GM18507 (cell line): ENCODE measurements at places on chromosomes 7 and 10.

DNA sequence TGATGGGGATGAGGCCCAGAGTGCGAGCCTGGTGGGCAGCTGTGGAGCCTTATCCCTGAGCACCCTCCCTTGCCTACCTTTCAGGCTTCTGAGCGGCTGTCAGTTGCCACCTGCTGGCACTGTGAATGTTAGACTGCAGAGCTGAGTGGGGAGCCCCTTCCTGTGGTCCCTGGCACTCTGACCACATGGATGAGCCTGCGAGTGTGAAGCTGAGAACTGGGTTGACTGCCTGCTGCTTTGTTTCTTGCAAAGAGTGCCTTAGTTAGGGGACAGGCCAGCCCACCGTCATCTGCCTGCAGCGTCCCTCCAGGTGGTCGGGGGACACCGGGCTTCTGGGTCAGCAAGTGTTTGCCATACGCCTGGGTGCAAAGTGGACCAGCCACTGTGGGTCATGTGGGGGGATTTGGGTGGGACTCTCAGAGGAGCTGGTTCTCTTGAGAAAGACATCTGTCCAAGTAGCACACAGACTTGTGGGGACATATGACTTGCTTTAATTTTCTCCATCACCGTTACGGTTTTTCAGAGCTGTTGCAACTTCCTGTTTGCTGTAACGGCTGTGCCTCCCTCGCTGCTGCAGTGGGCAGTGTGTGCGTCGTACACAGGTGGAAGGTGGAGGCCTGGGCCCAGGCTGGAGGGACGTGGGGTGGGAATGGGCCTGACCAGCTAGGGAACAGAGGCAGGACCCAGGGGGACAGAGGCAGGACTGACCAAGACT lies 13.7 kb downstream of the INPP5A start:
- no peak for DNase-seq

DNA sequence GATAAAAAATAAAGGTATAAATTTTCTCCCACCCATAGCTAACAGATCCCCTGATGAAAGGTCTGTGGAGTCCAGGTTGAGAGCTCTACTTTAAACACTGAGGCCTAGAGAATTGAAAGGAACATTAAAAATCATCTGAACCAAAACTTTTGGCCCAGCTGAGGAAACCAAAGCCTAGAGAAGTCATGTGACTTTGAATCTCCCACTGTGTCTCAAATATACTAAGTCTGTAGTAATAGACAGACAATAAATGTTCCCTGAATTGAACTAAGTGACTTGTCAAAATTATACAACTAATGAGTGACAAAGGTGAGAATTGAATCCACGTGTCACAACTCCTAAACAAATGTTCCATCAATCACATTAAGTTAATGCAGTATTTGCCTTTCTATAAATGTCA lies 5.7 kb downstream of the GBX1 start:
- no peak for DNase-seq

DNA sequence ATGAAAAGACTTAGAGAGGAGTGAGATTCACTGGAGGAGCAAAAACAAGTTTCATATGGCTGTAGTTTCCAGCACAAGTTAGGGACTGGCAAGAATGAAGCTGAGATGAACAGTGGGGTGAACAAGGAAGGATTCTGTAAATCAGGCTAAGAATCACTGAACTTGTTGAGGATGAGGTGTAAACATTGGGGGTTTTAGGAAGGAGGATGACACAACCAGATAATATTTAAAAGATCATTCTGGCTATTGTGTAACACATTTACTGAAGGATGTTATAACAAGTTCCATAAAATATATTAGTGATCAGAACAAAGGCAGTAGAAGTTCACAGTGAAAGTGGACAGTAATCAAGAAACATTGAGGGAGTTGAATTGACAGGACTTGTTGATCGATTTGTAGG lies 68.9 kb downstream of the CD36 start:
- DNase-seq: no peak

- no peak for DNase-seq
These were observed 342.7 kb downstream of the CXCL12 start for GRCh38 chr10:44042075-44042770.

- no peak for DNase-seq
These were observed 11.0 kb upstream of the COL17A1 start for GRCh38 chr10:104096692-104097091.

GRCh38 chr7:22066522-22066921 lies 120.8 kb upstream of the CDCA7L start:
- no peak for DNase-seq

GRCh38 chr7:86768394-86768793 lies 124.7 kb downstream of the GRM3 start:
- no peak for DNase-seq

GRCh38 chr10:131072651-131073468 lies 238.7 kb downstream of the TCERG1L start:
- DNase-seq: no peak

DNA sequence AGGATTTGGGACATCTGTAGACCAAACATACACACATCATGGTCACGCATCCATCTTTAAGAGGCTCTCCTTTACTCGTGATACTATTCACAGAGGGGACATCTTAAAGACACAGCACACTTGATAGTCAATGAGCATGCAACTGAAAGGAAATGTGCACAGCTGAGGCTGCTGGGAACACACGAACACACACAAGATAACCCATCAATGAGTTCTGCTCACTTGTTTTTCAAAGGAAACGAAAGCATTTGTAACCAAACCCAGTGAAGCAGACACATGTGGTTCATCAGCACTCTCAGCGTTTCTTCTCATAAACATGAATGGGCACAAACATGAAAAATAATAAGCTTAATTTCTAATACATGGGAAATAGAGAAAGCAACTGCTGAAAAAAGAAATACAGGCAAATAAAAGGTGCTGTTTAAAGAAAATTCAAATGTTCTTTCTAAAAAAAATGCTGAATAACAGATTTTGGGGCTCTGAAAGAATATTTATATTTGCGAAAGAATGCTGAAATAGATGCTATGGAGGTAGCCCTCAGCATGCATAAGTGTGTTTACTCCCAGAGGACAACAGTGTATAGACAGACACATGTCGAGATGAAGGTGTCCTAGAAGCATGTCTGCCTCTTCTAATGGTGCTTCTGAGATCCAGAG lies 59.7 kb upstream of the LAMB4 start:
- DNase-seq: no peak
